ENCODE measurements at places on chromosomes 16 and 17.

- DNase-seq, result no peak
These were observed 9.0 kb upstream of the NGFR start for GRCh38 chr17:49486012-49486641.

- DNase-seq, result no peak
These were observed 2231.0 kb downstream of the TP53TG3F start for GRCh38 chr16:35690413-35690812.

- DNase-seq, result no peak
These were observed 222.5 kb upstream of the TOM1L1 start for GRCh38 chr17:54678158-54678557.

DNA sequence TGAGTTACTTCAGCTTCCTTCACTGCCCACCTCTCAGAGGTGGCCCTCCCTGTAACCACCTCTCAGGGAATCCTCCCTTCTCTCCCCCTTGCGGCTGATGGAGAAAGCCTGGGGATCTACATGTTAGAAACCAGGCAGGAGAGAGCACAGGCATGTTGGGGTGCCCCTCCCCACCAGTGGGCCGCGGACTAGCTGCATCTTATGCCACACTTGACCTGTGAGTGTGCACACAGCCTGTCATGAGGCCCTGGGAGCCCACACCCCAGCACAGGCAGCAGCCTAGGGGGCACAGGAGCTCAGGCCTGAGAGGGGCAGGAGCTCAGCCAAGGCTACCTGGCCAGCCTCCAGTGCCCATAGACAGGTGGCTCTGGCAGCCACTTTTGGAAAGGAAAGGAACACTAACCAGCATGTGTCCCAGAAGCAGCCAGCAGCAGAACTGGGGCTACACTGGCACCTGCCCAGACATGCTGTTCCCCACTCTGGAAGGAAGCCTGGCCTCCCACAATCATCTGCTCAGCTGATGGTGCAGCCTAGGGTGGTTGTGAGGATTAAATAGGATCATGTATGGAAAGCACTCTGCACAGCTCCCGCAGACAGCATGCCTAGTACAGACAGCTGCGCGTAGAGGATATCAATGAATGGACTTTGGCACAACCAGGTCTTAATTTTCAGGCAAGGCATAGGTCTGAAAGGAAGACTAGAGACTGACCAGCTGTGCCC is 60.5 kb downstream of the TMEM132E start:
- DNase-seq, result no peak

DNA sequence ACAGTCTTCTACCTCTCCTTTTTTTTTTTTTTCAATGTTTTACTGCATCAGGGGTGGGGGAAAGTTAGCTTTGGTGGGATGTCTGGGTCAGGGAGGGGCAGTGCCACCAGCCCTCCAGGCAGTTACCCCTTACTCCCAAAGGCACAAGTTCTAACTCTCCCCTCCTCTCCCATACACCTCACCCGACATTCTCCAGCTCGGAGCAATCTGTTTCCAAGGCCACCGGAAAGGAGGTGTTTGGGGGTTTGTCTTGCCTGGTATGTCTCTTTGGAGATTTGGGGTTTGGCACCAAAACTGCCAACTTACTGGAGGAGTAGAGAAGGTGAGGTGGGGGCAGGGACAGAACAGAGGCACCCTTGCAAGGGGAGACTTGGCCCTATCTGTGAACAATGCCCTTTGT is 4.7 kb downstream of the DLX3 start:
- DNase-seq, result no peak

DNA sequence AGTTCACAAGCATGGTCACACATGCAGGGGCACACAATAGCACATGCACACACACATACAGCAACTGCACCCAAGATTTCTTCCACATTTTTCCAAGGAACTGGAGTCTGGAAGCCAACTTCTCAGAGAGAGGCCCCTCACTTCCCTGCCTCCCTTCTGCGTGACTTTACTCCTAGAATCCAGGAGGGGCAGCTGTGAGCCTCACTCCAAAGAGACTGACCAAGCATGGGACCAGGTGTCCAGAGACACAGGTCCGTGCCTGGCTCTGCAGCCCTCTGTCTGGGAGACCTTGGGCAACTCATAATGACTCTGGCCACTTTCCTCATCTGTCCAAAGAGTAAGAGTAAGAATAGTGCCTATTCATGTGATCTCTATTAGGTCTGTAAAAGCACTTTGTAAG is 104.7 kb upstream of the TMEM132E start:
- DNase-seq, result no peak

DNA sequence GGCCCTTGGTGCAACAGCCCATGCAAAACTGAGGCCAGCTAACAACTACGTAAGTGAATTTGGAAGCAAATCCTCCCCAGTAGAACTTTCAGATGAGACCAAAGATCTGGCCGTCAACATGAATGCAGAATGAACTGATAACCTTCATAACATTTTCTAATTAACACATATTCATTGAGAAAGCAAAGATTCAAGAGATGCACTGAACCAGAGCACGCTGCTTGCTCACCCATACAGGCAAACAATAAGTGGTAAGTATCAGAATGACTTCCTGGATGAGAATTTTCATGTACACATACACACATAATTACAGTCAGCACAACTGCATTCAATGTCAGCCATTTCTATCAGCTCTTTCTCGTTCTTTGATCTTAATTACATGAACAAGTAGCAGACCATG is 30.6 kb downstream of the XYLT1 start:
- DNase-seq, result no peak

DNA sequence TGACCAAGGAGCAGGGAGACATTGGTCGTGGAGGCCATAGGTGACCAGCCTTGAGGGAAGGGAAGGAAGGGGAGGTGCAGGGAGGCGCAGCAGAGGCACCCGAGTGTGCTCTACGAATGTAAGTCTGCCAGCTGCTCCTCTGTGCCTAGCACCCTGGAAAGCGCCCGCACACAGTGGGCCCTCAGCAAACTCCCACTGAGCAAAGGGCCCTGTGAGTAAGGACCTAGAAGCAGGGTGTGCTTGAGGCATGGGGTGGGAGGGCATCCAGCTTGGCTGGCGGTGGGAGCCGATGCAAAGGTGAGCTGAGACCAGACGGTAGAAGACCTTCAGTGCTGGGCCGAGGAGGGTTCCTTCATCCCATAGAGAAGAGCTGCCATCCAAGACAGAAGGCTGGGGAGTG is 36.2 kb upstream of the MEOX1 start:
- DNase-seq, result no peak

Measured in AG09309 (cell line).